Omental fat pad (tissue), 4 donors: ENCODE measurements at places on chromosomes 2 and 18.

GRCh38 chr2:217351378-217351777, 491.5 kb upstream of the TNP1 start:
- no peak for DNase-seq

- no peak for DNase-seq
These were observed 4.3 kb upstream of the OTOS start for GRCh38 chr2:240144649-240145261.

DNA sequence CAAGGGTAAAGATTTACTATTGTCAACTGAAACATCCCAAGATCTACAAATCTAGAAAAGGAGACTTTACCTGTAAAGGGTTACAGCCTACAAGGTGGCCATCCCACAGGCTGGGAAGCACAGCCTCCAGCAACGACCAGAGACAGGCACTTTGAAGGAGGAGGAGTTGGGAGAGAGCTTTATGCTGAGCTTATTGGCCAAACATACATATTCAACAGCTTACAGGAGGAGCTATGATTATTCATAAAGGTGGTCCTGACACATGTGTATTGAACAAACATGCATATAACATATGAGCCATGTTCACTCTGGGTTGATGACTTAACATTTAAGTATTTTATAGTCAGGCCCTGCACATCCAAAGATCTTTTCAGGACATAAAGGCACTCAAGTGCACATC, 11.1 kb upstream of the ABCA12 start:
- DNase-seq = no peak

DNA sequence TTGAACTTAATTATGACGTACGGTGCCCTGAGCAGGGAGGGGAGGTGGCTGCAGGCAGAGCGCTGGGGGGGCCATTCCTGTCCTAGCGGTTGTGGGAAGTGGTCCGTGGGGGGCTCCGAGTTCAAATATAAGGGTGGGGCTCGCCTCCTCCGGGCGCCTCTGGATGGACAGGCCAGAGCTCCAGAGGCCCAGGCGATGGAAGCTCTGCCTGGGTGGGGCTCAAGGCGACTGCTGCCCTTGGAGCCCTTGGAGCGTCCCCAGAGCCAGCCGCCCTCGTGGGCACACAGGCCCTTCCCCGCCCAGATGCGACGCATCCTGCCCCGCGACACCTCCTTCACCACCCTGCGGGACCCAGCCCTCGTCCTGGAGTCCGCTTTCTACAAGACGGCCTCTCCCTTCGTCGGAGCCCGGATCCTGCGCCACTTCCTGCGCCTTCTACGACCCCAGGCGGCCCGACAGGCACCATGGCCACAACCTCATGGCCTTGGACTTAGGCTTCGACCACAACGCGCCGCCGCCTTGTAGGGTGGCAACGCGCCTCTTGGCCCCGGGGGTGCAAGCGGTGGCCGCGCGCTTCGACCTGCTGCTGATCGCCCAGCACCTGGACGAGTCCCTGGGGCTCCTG, 10.5 kb downstream of the AQP12B start:
- no peak for DNase-seq

GRCh38 chr2:70806013-70806412, 14.4 kb downstream of the CLEC4F start:
- DNase-seq = no peak

DNA sequence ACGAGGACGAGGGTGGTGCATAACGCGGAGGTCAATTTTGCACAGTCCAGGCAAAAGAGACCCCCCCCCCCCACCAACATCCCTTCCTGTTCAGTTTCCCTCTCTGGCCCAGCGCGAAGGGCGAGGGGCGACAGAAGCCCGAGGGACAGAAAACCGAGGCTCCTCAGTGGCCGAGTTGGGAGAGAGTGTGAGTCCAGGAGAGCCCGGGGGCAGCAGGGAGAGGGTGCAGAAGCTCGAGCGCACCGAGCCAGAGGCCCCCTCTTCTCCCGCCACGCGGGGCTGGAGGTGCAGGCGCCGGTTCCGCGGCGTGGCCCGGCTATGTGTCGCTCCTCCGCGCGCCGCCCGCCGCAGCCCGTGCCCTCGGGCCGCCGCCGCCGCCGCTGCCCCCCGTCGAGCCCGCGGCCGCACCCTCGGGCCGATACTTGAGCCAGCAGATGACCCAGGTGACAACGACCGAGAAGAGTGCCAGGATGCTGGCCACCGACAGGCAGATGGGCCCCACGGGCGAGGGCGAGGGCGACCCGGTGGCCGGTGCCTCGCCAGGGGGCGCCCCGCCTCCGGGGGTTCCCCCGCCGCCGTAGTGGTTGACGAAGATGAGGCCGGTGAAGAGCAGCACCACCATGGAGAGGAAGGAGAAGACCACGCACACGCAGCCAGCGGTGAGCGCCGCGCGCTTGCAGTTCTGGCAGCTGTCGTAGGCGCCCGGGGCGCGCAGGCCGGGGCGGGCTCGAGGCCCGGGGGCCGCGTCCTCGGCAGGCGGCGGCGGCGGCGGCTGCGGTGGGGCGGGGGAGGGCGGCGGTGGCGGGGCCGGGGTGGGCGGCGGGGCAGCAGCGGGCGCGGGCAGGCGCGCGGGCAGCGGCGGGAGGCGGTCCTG, 20.2 kb upstream of the PAX3 start:
- DNase-seq = no peak

DNA sequence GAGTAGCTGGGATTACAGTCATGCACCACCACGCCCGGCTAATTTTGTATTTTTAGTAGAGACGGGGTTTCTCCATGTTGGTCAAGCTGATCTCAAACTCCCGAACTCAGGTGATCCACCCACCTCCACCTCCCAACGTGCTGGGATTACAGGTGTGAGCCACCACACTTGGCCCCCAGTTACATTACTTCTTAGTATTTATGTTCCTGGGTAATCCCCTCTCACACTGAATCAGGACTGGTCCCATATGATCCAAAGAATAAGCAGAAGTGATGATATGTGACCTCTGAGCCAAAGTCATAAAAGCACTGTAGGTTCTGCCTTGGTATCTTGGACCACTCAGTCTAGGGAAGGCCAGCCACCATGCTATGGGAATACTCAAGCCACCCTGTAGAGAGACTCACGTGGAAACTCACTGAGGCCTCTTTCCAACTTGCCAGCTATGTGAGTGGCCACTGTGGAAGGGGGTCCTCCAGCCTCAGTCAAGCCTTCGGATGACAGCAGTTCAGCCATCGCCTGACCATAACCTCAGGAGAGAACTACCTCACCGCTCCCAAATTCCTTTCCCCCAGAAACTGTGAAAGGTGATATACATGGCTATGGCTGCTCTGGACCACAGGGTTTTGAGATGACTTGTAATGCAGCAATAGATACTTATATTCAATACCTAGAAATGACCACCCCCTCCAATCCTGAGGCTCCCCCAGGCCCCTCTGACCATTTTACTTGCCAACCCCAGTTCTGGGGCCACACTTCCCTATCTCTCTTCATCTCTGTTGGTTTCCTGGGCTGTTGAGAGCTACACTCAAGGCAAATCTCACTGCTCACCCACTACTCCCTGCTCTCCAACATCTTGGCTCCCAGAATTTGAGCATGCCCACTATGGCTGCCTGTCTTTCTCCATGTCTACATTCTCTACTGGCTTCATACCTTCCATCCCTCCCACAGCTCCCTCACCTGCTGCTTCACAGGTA, 80.5 kb downstream of the DDX1 start:
- DNase-seq = no peak

GRCh38 chr2:1153920-1154319, 203.3 kb downstream of the SNTG2 start:
- no peak for DNase-seq

- no peak for DNase-seq
These were observed 112.5 kb upstream of the ASB18 start for GRCh38 chr2:236376566-236377244.

GRCh38 chr2:35978218-35978617, 377.4 kb upstream of the CRIM1 start:
- no peak for DNase-seq

- DNase-seq = no peak
These were observed 86.3 kb downstream of the PMAIP1 start for GRCh38 chr18:59986139-59986538.

DNA sequence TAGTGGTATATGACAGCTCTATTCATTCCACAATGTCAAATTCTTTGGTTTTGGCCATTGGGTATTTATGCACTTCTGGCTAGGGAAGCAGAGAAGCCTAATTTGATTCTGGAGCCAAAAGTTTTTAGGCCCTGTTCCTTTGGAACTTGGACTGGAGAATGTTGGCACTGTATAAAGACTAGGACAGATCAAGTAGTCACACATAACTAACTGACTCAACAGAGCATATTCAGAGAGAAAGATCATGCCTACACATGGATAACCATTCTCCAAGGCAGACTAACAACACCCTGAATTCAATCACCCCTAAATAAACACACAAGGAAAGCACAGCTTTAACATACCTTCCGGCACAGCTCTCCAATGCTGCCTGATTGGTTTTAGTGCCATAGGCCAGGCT, 62.9 kb downstream of the ARHGAP15 start:
- no peak for DNase-seq

- DNase-seq = no peak
These were observed 47.0 kb downstream of the IWS1 start for GRCh38 chr2:127479219-127479825.

GRCh38 chr2:60838481-60838880, 42.9 kb upstream of the REL start:
- no peak for DNase-seq

GRCh38 chr2:141925511-141925910, 205.3 kb downstream of the LRP1B start:
- no peak for DNase-seq
